Esophagus squamous epithelium (tissue), 5 donors: ENCODE measurements at places on chromosomes 4 and X.

GRCh38 chrX:103012945-103013344 lies 51.0 kb downstream of the BEX1 start:
- no peak for DNase-seq

GRCh38 chr4:112038861-112039260 lies 106.4 kb upstream of the FAM241A start:
- DNase-seq: no peak

DNA sequence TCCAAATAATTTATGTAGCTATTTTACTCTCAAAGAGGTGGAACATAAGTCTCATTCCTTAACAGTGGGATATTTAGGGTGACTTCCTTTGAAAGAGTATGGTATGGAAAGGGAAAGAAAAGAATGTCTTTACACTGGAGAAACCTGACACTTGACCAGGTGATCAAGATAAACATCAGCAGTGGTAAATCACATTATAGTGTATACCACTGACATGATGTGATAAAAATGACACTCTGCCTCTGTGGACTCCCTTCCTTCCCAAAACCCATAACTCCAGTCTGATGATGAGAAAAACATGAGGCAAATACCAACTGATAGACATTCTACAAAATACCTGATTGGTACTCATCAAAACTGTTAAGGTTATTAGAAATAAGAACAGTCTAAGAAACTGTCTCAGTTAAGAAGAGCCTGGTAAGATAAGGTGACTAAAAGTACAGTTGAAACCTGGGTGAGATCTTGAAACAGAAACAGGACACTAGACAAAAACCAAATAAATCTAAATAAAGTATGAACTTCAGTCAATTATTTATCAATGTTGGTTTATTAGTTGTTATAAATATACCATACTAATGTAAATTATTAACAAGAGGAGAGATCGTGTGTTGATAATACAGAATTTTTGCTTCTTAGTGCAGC lies 144.2 kb upstream of the PCDH18 start:
- no peak for DNase-seq

DNA sequence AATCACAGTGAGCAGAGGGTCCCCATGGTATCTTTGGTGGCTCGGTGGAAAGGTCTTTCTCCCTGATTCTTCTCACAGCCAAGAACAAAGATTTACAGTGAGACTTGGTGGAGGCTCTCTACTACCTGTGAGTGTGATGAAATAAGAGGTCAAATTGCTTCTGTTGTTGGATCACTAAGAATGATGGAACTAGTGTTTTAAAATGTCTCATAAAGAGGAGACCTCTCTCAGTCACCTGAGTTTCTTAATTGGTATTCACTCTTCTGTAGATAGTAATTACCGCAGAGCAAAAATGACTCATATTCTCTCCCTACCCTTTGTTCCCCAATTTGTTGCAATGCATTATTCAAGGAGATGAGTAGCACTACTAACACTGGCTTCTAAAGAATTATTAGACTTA lies 100.9 kb upstream of the TBC1D9 start:
- no peak for DNase-seq

GRCh38 chrX:150216716-150217115 lies 146.4 kb upstream of the MAMLD1 start:
- DNase-seq: no peak

- no peak for DNase-seq
Measured at GRCh38 chrX:115911967-115912366, 258.6 kb upstream of the AGTR2 start.

GRCh38 chr4:149265645-149266044 lies 550.0 kb downstream of the IQCM start:
- no peak for DNase-seq

GRCh38 chr4:20773144-20773997 lies 73.1 kb downstream of the PACRGL start:
- DNase-seq: no peak

GRCh38 chr4:143451186-143451585 lies 62.3 kb upstream of the SMARCA5 start:
- no peak for DNase-seq

- no peak for DNase-seq
Measured at GRCh38 chrX:24782011-24782410, 88.3 kb downstream of the POLA1 start.

GRCh38 chrX:70613295-70613694 lies 168.7 kb downstream of the DLG3 start:
- DNase-seq: no peak

DNA sequence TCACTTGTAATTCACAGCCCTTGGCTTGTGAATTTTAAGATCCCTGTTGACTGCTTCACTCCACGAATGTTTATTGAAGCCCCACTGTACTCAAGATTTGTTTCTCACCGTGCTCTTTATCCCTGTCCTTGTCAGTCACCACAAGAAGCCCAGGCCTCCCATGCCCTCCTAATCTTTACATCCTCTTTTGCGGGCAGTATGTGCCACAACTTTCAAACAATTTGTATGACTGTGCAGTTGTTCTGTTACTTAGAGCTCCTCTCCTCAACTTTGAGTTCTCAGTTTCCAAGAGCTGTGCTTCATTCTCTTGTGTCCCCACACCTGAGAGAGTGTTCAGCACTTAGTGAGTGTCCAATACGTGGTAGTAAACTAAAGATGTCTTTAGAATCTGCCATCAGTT lies 467.7 kb downstream of the NKX6-1 start:
- no peak for DNase-seq

GRCh38 chr4:84417997-84418709 lies 80.9 kb downstream of the NKX6-1 start:
- no peak for DNase-seq

GRCh38 chr4:6468376-6468775 lies 4.0 kb downstream of the PPP2R2C start:
- DNase-seq: no peak

- no peak for DNase-seq
Measured at GRCh38 chr4:8127051-8127826, 31.4 kb downstream of the ABLIM2 start.

DNA sequence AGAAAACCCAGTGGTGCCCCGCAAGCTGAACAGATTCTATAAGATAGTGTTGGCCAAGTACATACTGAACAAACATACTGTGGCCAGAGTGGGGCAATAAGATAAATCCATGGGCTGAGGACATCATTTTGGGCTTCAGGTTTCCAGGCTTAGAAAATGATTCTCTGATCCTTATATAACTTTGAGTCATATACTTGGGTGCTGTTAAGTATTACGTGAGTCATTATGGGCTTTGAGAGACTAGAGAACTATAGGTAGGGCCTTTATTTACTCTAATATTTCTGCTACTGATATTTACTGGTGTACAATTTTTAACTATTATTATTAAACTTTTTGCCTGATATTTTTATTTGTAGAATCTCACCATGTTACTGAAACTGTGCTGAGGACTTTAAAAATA lies 586.1 kb downstream of the CENPC start:
- no peak for DNase-seq

DNA sequence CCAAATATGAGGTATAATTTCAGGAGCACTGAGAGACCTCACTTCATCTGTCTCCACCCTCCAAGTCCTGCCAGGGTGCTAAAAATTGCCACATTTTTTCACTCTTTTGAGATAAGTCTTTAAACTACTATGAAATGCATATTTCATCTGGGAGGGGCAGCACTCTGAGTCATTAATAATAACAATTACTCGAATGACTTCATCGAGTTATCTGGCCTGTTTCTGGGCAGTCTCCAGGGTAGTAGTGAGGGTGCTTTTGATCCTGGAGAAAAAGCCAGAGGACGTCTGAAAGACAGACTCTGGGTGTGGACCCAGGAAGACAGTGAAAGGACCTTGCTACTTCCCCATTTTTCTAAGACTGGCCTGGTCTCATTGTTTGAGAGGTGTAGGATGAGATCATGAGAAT lies 42.3 kb upstream of the SRD5A3 start:
- no peak for DNase-seq

GRCh38 chr4:36222702-36223101 lies 21.6 kb downstream of the ARAP2 start:
- no peak for DNase-seq

DNA sequence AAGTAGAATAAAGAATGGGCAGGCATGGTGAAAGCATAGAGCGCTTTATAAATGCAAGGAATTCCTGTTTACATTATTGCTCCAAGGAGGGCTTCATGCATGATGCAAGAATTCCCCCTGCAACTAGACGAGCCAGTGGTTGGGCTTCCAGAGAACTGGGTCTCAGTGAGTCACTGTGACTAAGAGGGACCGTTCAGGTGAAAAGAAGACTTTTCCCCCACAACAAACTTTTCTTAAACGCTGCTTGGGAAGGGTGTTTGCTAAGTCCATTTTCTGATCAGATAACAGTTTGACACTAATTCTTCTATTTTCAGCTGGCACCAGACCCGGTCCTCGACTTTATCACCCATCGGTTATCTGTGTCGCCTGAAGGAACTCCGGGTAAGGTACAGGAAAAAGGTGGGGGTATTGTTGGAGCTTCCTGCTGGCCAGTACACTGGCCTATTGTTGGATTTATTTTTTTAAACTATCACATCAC lies 40.1 kb downstream of the LDB2 start:
- DNase-seq: no peak

GRCh38 chr4:16329125-16329796 lies 103.0 kb upstream of the TAPT1 start:
- no peak for DNase-seq

DNA sequence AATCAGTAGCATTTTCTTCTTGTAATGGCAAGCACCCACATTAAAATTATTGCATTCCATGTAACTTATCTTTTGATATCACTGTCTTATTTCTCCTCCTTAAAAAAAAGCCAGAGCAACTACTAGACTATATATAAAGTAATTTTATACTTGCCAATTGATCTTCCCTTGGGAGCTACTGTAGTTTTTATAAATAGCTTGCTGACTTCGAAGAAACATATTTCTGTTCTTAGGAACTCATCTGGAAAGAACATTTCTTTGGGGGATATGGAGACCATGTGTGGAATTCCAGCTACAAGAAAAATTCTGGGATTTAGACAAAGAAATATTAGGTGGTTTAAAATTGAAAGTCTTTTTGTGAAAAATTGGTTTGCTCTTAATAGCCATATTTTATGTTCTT lies 94.9 kb downstream of the BMPR1B start:
- no peak for DNase-seq

GRCh38 chrX:119401569-119401968 lies 2.4 kb downstream of the SLC25A43 start:
- no peak for DNase-seq

DNA sequence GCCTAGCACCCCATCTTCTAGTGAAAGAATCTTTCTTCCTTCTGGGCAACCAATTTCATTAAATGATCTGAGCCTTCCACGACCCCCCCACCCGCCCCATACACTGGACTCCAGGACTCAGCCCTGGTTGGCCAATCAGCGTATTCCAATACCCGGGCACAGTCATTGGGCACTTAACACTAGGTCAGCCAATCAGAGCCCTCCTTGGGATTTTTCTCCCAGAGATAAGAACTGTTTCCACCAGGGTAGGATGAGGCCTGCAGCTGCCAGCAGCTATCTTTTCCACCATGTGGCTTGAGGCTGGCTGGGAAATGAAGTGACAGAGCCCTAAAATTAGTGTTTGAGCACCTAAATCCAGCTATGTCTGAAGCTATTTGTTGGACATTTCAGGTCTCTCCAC lies 418.8 kb downstream of the BCOR start:
- DNase-seq: no peak

DNA sequence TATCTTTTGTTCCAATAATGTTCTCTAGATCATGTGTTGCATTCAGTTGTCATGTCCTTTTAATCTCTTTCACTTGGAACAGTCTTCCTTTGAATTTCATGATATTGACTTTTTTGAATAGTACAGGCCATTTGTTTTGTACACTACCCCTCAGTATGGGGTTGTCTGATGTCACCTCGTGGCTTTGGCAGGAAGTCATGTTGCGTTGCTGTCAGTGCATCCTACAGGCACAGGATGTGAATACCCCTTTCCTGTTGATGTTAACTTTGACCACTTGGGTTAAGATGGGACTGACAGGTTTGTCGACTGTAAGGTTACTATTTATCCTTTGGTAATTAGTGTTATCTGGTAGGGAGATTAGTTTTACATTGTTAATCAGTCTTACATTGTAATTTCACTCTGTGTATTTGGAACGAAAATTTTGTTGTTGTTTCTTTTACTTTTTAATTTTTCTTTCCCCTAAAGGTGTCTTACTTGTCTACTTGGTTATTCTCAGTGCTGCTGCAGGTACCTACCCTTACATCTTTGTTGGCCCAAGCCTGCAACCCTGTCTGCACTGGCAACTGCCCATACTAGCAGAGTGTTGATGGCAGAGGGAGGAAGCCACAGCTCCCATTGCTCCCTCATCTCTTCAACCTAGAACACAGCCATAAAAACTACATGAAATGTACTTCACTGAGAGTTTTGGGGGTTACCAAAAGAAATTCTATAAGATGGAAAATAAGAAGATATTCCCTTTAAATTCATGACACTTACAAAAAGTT lies 14.7 kb upstream of the ATP8A1 start:
- DNase-seq: no peak

DNA sequence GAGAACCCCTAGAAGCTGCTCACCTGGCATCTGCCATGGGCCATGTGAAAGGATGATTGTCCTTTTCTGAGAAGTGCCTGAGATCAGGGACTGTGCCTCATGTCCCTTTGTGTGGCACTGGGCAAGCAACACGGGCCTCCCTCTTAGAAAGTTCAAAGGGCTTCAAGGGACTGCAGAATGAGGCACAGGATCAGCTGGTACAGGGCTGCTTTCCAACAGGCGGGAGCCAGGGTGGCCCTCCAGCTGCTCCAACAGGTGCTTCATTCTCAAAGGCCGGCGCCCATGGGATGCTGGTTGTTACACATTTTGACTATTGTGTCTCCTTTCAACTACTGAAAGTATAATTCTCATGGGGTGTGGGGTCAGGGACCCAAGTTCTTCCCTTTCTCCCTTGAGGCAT lies 114.7 kb downstream of the ENPP6 start:
- no peak for DNase-seq

GRCh38 chr4:95188701-95189370 lies 359.9 kb downstream of the UNC5C start:
- DNase-seq: no peak

DNA sequence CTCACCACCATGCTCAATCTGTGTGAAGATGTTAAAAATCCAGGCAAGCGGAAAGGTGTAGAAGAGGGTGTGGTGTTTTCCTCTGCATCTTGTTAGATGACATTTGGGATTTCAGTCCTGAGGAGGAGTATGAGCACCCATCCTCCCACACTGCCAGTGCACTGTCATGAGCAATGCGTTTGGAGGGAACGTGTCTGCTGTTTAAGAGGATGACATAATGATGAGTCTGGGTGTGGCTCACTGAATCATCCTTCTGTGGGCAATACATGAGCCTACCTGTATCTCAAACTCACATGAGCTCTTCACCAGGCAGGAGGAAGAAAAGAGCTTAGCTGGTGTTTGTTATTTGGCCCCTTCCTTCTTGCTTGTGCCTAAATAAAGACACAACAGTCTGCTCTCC lies 67.9 kb upstream of the ARX start:
- no peak for DNase-seq

GRCh38 chr4:153705743-153706468 lies 21.8 kb downstream of the TLR2 start:
- no peak for DNase-seq

DNA sequence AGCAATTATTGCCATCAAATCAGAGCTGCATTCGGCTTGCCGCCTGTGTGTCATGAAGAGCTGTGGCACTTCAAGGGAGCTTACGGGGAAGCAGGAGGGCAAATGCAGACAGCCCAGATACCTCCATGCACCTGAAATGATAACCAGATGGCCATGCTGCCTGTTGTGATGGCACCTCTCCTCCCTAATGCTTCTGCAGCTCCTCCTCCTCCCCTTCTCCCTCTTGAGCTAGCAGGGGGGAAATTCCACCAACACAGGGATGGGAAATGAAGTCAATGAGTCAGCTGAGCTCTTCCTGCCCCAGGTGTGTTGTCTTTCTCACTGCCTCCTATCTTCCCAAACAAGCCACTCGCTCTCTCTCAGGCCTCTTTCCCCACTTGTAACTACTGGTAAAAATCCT lies 565.0 kb downstream of the BCOR start:
- no peak for DNase-seq
